Daoy (cell line): ENCODE measurements at places on chromosomes 2 and 18. TPM values are rescaled to one million over a fixed set of nuclear protein-coding genes. Genes with fewer than 3 reads are reported as not detected.

DNA sequence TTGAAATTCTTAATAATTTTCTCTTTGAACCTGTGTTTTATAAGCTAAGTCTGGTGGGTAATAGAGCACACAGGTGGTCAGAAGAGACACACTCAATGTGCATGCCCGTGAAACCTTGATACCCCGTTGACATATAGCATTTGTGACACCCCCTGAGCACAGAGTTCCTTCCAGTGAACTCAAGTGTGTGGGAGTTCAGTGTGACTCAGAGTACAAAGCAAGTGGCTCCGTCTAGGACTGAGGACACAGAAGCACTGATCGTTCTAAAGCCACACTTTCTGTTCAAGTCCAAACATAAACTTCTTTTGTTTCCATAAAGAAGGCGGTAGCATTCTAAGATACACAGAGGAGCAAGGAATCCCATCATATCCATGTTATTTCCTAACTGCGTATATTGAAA lies 523.6 kb downstream of the PID1 start:
- DNase-seq: peak; percentile 3

- DNase-seq: peak; percentile 39
These were observed 26.2 kb downstream of the ATAD2B start for GRCh38 chr2:23900541-23901322.

DNA sequence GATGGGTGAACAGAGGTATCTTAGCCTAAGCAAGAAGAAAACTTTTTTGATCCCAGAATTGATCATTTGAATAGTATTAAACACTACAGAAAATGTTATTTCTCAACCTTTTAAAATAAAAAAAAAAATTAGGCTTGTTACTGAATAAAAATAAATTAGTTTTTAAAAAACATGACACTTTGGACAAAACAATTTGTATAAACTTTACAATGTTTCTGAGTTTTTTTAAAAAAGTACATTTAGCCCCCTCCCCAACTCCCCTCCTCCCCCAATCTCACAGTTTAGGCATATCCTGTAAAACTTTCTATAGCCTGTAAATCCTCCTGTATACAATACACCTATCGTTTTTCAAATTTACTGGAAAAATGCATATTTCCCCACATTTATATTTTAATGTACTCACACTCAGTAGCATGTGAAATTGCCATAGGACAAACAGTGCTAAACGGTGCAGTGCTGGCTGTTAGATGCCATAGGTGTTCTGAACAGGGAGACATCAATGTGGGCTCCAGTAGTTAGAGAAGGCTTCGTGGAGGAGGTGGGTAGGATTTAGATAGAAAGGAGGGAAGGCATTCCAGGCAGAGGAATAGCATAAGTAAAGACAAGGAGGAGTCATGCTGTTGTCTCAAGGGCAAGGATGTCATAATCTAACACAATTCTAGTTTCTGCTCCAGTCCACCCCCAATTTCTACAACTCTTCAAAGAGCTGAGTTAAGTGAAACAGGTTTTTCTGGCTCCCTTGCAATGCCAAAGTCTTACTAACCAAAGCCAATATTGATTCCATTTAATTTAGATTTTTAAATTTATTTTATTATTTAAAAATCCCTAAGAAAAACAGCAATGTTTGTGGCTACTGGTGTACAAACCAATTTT lies 50.9 kb downstream of the SP3 start:
- no peak for DNase-seq

GRCh38 chr2:191401287-191401686 lies 156.1 kb downstream of the MYO1B start:
- no peak for DNase-seq

DNA sequence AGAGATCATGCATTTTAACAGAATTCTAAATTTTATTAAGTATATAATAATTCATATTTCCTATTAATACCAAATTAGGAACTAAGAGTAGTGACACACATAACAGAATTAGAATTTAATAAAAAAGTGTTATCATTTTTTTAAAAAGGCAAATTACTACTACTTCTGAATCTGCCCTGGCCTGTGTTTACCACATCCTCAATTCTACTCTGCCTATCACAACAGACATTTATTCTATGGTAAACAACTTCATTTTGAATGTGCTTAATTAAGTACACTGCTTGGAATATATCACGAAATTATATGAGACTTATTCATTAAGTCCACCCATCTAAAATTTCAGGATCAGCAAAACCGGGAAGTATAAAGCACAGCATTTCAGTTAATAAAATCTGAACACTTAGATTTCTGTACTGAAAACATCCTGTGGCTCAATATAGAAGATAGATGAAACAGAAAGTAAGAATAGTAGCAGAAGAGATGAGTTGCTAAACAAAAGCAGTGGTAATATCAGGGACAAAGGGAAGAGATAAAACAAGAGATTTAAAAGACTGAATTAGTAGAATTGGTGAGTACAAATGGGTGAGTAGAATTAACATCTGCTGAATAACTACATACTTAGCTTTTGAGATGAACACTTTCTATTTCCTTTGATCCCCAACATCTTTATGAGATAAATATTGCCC lies 3.7 kb downstream of the SMC6 start:
- no peak for DNase-seq

- DNase-seq: no peak
These were observed 999 bp upstream of the IL36B start for GRCh38 chr2:113053666-113054065.

DNA sequence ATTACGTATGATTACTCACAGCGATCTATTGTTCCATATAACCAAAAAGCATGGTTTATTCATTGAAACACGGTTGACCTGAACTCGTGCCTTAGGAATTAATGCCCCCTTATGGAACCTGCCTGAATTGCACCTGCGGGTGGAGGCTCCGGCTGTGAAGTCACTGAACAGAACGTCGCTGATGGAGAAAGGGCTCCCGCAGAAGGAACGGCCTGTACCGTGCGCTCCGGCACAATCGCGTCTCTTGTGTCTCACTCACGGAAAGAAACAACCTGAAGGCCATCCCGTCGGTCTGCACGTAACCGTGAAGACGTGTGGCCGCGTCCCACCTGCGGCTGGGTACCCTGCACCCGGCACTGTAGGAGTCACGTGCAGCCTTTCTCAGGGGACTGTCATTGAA lies 133.1 kb downstream of the NFATC1 start:
- peak; percentile 60 for DNase-seq

Gene CROCC2
- total RNA-seq: not detected in 2 replicates

DNA sequence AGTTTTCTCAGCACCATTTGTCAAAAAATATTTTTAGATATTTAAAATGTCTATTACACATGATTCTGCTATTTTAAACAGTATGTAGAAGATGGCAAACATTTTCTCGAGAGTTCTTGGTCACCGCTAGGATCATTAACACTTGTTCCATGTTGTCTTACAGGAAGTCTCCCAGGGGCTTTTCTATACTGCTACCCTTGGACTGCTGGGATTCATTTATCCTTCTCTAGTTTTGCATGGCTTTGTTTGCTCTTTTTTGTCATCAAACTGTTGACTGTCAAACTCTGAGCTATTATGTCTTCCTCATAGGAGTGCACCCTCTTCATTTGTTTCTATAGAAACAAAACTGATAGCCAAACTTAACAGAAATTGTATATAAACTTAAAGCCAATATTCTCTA lies 184.9 kb downstream of the CDCA7 start:
- no peak for DNase-seq

- DNase-seq: no peak
These were observed 227.8 kb downstream of the AGAP1 start for GRCh38 chr2:235721625-235722024.
